A549 treated with AZD2906 at 1 μM for 4 hours (cell line): ENCODE measurements at places on chromosomes 6 and 20. TPM values are rescaled to one million over a fixed set of nuclear protein-coding genes. Genes with fewer than 3 reads are reported as not detected.

The ADGRF4 gene
- 15.2 to 18.7 TPM (median 16.9 TPM) in 5 replicates for total RNA-seq

The PCSK2 gene
- total RNA-seq = not detected in 5 replicates

The VGLL2 gene
- not detected in 5 replicates for total RNA-seq

The EYS gene
- total RNA-seq = 0.02 to 0.11 TPM (median 0.10 TPM) in 4 of 5 replicates, not detected in the other

The FGD2 gene
- not detected in 5 replicates for total RNA-seq

The DLL1 gene
- 0.14 to 0.37 TPM (median 0.23 TPM) in 5 replicates for total RNA-seq

The SCUBE3 gene
- total RNA-seq = 0.04 to 0.06 TPM (median 0.05 TPM) in 5 replicates

The PSMG4 gene
- total RNA-seq = 21.5 to 32.1 TPM (median 29.5 TPM) in 5 replicates
